ENCODE measurements at places on chromosomes 13 and 19. TPM values are rescaled to one million over a fixed set of nuclear protein-coding genes. Genes with fewer than 3 reads are reported as not detected.

GRCh38 chr19:54470991-54471782 is 1.9 kb downstream of the CDC42EP5 start:
- DNase-seq = peak; percentile 28

- no peak for DNase-seq
These were observed 413.9 kb downstream of the KLF12 start for GRCh38 chr13:73720216-73720840.

- DNase-seq = no peak
These were observed 756.5 kb upstream of the KLHL1 start for GRCh38 chr13:70864731-70865130.

DNA sequence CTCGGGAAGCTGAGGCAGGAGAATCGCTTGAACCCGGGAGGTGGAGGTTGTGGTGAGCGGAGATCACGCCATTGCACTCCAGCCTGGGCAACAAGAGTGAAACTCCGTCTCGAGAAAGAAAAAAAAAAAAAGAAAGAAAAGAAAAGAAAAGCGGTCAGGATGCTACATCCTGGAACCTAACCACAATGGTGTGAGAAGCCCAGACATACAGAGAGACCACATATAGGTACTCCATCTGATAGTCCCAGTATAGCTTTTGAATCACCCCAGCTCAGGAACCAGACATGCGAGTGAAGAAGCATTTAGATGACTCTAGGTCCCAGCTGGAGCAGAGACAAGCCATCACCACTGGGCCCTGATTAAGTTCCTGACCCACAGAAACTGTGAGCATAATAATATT is 3.2 kb downstream of the IFNL1 start:
- no peak for DNase-seq

DNA sequence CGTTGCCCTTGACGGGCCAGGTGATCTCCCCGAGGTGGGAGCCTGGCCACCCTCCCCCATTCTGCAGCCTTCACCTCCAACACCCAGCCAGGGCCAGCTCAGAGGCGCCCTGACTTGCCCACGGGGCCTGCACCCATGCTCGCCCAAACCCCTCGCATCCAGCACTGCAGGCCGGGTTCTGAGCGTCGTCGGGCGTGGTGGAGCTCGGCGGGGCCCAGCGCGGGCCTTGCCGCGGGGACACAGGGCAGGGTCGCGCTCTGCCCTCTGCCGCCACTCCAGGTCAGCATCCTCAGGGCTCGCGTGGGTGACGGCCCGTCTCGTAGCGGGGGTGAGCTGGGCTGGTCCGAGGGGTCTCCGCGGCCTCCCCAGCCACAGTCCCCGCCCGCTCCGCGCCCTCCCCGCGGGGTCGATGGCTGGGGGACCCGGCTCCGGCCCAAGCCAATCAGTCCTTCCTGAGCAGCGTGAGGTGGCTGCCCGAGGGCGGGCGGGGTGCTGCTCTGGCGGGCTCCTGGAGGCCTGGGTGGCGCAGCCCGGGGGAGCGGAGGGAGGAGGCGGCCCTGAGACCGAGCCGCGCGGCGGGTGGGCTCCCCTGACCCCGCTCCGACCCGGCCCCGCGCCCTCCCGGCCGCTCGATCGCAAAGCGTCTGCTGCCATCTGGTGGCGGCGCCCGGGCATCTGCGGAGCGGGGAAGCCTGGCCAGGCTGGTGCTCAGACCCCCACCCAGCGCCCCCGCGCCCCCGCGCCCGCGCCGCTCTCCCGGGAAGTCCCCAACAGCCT is 61.4 kb downstream of the CCNE1 start:
- DNase-seq = peak; percentile 24

DNA sequence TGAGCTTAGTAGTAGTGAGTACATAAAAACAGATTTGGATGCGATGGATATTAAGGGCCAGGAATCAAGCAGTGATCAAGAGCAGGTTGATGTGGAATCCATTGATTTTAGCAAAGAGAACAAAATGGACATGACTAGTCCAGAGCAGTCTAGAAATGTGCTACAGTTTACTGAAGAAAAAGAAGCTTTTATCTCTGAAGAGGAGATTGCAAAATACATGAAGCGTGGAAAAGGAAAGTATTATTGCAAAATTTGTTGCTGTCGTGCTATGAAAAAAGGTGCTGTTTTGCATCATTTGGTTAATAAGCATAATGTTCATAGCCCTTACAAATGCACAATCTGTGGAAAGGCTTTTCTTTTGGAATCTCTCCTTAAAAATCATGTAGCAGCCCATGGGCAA is 11.4 kb downstream of the CHAMP1 start:
- no peak for DNase-seq

Gene VSTM1
- 0.29 TPM for total RNA-seq

Gene SULT2B1
- total RNA-seq = not detected

Data from RPMI7951 (cell line).